Fibroblast of villous mesenchyme (primary cell): ENCODE measurements at places on chromosomes 11 and 22. TPM values are rescaled to one million over a fixed set of nuclear protein-coding genes. Genes with fewer than 3 reads are reported as not detected.
A peak's percentile ranks its signal among the peaks of the same experiment; 100 is the strongest.

MMP27 gene
- total RNA-seq = 0.97 TPM in 1 of 2 replicates, not detected in the other

PRG3 gene
- total RNA-seq = not detected in 2 replicates

DNA sequence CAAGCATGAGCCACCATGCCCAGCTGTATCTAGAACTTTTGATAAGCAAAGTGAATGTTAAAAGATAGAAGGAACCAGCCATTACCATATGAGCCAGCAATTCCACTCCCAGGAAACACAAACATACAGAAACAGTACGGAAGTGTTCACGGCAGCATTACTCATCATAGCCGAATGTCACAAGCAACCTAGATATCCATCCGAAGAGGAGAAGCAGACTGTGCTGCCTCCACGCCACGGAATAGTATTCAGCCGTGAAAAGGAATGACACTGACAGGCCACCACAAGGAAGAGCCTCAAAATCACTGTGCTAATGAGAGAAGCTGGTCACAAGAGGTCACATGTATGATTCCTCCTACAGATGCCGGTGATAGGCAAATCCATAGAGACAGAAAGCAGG, 17.6 kb upstream of the MGAT3 start:
- peak; percentile 74 for DNase-seq

GRCh38 chr11:35134403-35135148, 4.4 kb upstream of the CD44 start:
- DNase-seq = no peak

DNA sequence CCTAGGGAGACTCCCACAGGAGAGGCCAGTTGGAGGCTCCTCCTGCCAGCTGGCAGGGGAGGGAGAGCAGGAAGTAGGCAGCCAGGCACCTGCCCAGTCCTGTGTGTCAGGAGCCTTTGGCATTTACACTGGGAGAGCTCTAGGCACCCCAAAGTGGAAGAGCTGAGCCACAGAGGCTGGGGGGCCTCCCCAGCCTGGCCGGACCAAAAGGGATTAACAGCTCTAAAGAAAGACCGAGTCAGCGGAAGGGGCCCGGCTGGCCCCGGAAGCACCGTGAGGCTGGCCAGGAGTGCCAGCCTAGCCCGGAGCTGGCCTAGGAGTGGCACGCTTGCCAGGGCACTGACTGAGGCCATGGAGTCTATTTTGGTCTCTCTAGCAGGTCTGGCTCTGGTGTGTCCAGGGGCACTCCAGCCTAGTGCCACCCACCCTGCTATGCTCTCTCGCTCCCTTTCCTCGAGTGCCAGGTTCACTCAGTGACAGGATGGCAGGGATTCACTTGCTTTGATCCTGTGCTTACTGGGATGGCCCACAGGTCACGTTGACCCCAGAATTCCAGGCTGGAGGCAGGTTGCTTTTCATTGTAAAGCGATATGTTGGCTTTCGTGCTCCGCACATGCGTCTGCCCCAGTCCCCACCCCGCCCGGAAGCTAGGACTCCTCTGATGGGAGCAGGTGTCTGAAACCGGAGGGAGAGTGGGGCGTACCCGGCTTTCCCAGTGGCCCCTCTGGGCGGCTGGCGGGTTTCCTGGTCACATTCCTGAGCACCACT, 3.3 kb upstream of the KMT5B start:
- no peak for DNase-seq

DNA sequence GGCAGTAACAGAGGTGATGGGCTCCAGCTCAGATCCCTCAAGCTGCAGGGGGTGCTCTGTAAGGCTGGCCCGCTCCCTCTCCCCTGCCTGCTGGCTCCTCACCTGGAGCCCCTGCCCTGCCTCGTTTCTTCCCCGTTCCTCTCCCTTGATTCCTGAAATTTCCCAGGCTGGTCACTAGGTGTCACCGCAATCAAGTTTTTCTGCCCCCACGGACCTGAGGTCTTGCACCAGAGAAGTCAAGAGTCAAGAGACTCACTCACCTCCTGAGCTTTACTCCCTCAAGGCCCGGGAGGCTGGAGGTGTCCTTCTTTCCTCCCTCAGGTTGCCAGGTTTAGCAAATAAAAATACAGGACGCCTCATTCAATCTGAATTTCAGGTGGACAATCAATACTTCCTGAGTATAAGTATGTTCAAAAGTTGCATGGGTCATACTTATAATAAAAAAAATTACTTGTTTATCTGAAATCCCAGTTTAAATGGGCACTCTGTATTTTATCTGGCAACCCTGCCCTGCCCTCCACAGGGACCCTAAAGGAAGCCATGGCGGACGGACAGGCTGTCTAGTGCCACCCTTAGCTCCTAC, 69.2 kb downstream of the SCUBE1 start:
- DNase-seq = peak; percentile 70

GRCh38 chr11:44306918-44307244, 3.1 kb downstream of the ALX4 start:
- no peak for DNase-seq

GRCh38 chr11:65353900-65354264, 669 bp upstream of the TIGD3 start:
- DNase-seq = no peak

GRCh38 chr22:43789452-43789851, 22.7 kb downstream of the EFCAB6 start:
- DNase-seq = peak; percentile 93

DNA sequence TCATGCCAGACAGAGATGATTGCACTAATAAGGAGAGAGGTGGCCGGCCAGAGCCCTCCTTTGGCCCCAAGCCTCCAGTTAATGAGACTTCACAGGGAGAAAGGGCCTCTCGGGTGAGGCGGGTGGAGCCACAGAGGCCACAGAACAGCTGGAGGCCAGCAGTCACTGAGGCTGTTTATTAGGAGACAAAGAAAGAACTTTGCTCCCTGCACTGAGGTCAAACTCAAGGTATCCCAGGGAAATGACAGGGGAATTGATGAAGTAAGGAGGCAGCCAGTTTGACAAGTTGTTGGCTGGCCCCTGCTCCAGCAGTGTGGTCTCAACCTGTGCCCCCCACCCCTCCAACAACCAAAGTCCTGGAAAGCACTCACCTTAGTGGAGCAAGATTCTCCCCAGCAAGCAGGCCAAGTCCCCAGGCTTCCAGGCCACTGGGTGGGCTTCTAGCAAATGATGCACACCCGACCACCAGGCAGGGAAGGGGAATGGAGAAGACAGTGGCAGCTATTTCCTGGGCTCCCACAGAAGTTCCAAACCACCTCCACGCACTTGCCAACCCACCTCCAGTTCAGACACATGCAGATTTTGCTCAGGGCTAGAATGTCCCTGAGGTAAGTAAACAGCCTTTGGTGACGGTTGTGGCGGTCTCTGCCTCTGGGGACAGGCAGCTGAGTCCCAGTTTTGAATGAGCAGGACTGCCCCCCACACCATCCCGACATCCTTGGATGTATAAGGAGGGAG, 53.2 kb downstream of the RPUSD4 start:
- no peak for DNase-seq

GRCh38 chr22:23281406-23282088, 101.2 kb downstream of the BCR start:
- DNase-seq = peak; percentile 75
